ENCODE measurements at places on chromosomes 1 and 21.

- DNase-seq = peak; percentile 67
Observed at GRCh38 chr21:38355992-38356781, 99.4 kb downstream of the KCNJ15 start.

- DNase-seq = no peak
Observed at GRCh38 chr1:53166912-53167311, 24.5 kb upstream of the SLC1A7 start.

GRCh38 chr1:209751627-209752231 is 4.1 kb upstream of the TRAF3IP3 start:
- no peak for DNase-seq

DNA sequence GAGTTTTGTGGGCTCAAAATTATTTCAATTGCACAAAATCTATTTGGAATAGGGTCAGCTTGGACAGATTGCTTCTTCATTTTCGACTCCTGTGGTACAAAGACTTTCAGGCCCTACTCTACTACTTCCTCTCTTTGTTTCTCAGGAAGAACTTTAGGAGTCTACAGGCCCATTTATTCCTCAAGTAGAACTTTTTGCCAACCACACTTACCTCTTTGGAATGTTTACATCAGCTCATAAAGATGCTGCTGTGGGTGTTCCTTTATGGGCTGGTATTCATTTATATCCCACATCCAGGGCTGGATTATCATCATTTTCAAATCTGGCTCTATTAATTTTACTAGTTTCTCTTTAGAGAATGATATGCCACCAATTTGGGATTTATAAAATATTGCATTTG is 46.3 kb upstream of the TNFSF18 start:
- no peak for DNase-seq

DNA sequence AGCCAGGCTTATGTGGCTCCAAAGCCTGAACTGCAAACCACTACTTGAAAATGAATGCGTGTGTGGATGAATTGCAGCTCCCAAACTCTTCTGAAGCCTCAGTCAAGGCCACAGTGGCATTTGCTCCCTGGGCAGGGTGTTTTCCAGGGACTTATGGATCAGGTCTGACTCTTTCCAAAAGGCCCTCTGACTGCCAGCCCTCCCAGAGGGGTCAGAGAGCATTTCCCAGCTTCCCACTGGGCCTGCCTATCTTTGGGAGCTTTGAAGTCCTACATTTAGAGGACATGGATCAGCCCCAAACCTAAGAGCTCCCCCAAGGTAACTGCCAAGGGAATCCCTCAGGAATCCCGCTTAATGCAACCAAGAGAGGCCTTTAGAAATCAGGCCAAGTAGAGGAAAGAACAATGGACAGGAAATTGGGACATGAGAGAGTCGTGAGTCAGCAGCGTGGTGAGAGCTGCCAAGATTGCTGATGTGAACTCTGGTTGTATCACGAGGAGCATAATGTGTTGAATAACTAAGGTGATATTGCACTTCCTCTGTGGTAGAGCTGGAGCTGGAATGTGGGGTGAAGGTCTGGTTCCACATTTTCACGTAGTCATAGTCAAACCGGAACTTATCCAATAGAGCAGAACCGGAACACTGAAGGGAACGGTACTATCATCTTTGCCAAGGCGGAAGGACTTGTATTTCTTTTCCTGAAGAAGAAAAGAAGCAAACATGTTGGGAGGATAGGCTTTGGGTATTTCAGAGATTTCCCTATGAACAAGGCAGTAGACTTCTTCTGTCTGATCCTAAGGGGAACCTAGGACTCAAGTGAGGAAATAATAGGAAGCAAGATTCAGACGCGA is 99.4 kb upstream of the JUN start:
- no peak for DNase-seq

- DNase-seq = no peak
Observed at GRCh38 chr1:42876009-42876408, 29.6 kb downstream of the ZNF691 start.

GRCh38 chr1:159071970-159072582 is 4.5 kb downstream of the AIM2 start:
- DNase-seq = no peak

DNA sequence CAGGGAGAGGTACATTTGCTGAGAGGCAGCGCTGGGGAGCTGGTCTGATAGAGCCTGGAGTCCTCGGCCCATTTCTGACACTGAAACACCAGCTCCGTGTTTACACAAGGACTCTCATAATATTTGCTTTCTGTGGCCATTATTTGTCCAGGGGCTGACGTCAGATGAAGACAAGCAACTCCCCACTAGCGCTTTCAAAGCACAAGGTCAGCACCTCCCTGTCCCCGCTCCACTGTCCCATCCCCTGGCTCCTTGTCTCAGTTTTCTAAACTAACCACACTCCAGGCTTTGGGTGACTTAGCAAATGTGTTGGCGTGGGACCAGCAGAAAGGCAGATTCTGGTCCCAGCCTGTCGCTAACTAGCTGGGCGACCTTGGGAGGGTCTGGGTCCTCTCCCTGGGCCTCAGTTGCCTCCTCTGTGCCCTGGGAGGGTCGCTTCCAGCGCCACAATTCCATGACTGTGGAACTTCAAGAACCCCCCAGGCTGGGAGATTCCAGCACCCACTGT is 37.4 kb upstream of the ZBTB40 start:
- DNase-seq = no peak

GRCh38 chr1:166999500-167000055 is 10.5 kb downstream of the MAEL start:
- DNase-seq = no peak

DNA sequence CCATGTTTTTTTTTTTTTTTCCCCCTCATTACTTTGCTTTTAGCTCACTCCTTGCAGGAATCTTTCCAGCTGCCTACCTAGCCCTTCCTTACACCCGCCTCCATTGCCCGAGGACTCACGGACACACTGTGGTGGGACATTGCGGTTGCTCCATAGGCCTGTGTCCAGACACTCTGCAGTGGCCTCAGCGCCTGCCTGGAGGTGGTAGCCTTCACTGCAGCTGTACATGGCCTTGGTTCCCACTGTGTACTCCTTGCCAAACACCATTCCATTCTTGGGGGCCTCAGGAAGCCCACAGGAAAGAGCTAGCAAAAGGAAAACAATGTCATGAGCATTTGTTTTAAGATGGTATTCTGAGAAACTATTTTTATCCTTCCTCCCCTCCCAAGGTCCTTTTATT is 99.9 kb downstream of the ZSCAN20 start:
- DNase-seq = no peak

DNA sequence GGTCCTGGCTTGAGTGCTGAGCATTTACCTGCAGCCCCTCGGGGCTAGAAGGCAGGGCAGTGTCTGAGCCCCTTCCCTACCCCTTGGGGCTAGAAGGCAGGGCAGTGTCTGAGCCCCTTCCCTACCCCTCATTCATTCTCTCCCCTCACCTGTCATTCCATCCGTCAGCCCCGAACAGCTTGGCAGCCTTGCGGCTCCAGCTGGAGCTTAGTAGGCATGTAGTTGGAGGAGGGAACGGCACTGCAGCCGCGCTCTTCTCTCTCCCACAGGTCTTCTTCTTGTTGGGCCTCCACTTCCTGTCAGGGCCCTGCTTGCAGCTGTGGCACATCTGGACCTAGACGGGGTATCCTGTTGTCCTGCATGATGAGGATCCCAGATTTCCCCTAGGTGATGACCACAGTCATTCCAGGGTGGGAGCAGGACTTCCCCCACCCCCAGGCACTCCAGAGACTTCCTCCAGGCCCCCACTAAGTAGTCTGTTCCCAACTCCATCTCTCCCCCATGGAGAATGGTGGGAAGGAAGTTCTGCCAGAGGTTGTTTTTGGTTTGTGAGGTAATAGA is 22.2 kb downstream of the MAPKAPK2 start:
- DNase-seq = no peak

- DNase-seq = no peak
Observed at GRCh38 chr1:186465946-186466345, 5.0 kb upstream of the PDC start.

- no peak for DNase-seq
Observed at GRCh38 chr1:245041058-245041698, 113.6 kb upstream of the KIF26B start.
